ENCODE measurements at places on chromosomes 5 and 9.

- DNase-seq = no peak
Observed at GRCh38 chr9:136160995-136161610, 42.4 kb upstream of the TMEM250 start.

GRCh38 chr5:38874948-38875456, 29.2 kb downstream of the OSMR start:
- peak; percentile 9 for DNase-seq

DNA sequence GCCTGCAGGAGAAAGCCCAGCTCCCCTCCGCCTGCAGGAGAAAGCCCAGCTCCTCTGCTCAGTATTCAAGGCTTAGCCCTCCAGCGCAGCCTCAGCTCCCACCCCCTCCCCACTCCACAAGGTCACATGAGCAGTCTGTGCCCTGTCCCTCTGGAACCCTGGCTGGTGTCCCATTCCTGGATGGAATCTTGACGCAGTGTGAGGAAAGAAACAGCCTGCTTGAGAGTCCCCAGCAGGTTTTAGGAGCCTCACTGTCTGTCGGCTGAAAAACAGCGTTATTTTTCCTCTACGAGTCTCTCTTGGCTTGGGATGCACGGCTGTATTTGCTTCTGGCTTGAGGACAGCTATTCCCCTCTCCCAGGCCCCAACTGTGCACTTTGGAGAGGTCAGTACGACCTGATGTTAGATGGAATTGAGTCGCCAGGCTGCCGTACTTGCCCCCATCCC, 210.1 kb upstream of the TRIM32 start:
- no peak for DNase-seq

- DNase-seq = no peak
Observed at GRCh38 chr9:32867601-32868204, 84.4 kb downstream of the TMEM215 start.

All from mesendoderm (in vitro differentiated cells).